BE2C (cell line): ENCODE measurements at places on chromosomes 6 and 20.

GRCh38 chr6:144063246-144063743 is 32.1 kb downstream of the SF3B5 start:
- DNase-seq, result no peak

- no peak for DNase-seq
Observed at GRCh38 chr20:45352729-45353128, 4.5 kb upstream of the SDC4 start.

DNA sequence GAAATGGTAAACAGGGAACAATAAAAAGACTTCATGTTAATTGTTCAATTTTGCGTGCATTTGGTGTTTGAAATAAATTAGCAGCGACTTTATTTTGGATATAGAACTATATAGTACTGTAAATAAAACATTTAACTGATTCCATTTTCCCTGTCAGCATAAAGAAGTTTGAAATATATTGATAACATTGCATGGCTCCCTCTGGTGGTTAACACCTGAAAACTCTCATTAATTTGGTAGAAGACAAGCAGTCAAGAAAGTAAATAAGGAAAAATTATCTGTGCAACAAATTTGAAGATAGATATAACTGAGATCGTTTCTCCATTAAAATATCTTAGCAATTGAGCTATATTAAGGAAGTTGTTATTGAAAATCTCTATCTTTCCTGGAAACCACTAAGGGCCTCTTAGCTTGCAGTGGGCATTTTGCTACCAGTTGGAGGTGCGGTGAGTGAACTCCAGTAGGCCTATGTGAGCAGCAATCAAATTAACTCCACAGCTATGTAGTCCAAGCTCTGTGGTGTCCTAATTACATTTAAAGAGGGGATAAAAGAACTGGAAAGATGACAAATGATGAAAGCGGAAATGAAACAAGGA is 435.7 kb upstream of the FKBP1C start:
- no peak for DNase-seq

- no peak for DNase-seq
Observed at GRCh38 chr6:66128656-66129055, 421.6 kb upstream of the EYS start.

- DNase-seq, result no peak
Observed at GRCh38 chr6:163840880-163841279, 426.4 kb downstream of the QKI start.

DNA sequence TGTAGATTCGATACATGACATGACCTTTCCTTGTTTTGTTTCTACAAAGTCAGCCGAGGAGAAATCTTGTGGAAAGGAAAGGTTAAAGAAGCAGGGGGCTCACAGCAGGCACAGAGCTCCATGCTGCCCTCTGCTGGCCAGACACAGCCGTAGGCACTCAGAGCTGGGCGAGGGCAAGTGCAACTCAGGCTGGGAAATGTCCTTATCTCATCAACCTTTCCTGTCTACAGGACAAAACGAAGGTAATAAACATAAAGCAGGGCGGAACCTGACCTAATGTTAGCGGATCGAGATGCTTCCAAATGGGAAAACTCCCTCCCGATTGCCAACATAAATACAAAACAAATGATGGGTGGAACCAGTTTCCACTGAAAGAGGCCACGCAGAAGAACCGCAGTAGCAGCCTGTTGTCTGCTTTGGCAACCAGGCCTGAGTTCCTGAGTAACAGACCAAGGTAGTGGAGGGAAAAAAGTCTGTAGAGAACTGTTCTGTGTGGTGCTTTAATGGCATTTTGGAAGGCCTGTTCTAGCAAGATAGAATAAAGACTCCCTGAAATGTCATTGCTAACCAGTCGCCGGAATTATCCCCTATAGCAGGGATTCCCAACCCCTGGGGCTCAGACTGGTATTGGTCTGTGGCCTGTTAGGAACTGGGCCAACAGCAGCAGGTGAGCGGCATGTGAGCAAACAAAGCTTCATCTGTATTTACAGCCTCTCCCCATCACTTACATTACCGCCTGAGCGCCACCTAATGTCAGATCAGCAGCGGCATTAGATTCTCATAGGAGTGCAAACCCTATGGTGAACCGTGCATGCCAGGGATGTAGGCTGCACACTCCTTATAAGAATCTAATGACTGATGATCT is 85.2 kb downstream of the MBOAT1 start:
- peak; percentile 74 for DNase-seq

- DNase-seq, result no peak
Observed at GRCh38 chr20:53226826-53227225, 254.7 kb downstream of the TSHZ2 start.

DNA sequence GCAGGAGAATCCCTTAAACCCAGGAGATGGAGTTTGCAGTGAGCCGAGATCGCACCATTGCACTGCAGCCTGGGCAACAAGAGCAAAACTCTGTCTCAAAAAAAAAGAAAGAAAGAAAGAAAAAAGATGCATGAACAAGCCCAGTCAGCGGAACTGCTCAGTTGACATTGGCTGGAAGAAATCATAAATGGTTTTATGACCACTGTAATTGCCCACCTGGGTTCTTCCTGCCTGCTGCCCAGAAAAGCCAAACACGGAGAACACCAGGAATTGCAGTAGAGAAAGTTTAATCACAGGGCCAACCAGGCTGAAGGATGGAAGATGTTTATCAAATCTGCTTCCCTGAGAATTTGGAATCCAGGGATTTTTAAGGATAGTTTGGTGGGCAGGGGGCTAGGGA is 22.7 kb downstream of the BAK1 start:
- DNase-seq, result no peak

DNA sequence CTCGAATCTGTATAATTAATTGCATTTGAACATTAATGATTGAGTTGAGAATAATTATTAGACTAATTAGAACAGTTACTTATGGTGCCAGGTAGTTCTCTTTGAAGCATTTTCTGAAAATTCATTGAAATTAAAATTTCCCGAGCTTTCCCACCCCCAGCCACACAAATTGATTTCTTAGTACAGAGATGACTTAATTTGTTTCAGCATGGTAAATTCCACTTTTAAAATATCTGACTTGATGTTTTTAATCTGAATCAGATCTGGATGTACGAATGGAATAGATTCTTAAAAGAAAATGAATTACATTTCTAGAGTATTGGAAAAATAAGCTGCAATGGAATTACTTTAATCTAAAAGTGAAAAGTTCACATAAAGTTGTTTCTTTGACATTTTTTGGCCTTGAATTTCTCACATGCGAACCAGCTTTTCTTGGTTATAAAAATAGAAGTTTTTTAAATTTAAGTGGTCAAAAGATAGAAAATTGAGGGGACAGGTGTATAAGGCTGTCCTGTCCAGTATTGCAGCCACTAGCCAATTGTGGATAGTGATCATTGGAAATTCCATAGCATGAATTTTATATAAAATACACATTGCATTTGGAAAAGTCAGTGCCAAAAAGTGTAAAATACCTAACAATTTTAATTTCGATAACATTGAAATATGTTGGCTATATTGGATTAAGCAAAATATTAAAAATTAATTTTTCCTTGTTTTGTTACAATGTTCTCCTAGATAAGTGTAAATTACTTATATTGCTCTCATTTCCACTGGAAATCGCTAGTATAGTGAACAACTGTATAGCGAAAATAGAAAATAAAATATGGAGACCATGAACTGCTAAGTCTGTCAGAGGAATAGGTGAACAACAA is 102.9 kb downstream of the OR2B2 start:
- DNase-seq, result no peak

DNA sequence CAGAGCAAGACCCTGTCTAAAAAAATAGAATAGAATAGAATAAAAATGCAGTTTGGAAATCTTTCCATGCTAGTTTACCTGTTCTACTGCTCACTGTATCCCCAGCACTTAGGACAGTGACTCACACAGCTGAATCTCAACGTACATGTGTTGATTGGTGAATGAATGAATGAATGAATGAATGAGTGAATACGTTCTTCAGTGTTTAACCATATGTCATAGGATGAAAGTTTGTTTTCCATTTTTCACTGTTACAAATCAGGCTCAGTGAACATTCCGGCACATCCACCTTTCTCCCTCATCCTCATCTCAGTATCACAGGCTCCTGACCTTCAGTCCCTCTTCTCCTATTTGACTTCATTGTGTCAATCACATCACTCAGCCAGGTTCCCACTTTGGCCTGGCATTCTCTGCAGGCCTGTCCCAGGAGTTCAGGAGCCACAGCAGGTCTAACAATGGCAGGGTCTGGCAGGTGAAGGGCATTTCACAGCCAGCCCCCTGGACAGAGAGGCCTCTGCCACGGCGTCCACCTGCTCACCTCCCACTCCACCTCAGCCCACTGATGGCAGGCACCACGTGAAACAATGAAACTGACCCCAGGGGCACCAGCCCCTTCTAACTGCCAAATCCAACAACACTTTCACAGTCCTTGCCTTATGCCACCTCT is 7.9 kb downstream of the ZC3H12D start:
- no peak for DNase-seq

DNA sequence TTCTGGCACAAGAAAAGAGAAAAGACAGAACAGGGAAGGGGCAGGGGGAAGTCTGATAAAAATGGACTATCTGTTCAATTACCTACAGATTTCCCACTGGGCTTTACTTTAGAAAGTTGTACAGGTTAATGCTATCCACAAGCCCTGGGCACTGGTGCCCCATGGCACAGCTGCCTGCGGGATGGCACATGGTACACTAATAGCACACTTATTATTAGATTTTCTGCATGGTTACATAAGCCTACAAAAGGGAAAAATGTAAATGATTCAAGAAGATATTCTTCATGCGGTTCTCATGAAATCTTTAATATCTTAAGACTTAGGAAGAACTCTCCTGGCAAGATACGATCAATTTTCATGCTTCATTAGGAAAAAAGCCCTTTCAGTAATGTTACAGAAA is 137.5 kb downstream of the GMPR start:
- DNase-seq, result no peak

DNA sequence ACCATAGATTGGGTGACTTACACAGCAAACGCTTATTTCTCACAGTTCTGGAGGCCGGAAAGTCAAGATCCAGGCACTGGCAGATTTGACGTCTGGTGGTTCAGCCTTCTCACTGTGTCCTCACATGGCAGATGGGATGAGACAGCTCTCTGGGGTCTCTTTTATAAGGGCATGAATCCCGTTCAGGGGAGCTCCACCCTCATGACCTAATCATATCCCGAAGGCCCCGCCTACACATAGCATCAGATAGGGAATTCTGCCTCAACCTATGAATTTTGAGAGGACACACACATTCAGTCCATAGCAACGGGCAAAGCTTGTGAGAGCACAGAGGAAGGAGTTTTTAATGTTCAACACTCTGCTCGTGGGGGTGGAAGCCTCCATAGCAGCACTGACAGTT is 27.5 kb downstream of the DAAM2 start:
- no peak for DNase-seq

DNA sequence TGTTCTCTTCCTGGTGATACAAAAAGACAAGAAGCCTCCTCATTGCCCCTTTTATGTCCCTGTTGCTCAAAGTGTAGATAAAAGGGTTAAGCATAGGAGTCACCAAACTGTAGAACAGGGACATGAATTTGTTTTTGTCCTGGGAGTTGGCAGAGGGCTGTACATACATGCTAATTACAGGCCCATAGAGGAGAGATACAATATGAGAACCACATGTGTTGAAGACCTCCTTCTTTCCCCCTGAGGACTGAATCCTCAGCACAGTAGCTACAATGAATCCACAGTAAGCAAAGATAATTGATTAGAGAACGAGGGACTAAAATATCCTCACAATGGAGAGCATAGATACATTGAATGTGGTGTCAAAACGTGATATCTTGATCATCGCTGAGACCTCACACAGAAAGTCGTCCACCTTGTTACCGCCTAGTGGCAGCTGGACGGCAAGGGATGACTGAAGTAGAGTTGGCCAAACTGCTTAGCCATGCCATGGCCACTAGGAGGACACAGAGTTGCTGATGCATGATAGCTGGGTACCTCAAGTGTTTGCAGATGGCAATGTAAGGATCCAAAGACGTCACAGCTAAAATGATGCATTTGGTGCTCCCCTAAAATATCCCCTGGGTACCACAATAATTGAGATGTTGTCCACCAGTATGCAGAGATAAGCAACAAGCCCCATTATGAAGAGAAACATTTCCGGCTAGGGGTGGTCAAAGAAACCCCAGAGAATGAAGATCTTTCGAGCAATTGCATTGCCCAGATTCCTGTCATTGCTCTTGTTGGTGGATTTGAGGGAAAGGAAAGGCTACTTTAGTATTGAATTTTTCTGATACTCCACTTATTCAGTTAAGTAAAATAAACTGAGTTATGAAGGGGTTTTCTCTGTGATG is 15.0 kb downstream of the OR2B3 start:
- DNase-seq, result peak; percentile 45

GRCh38 chr20:25000268-25000801 is 7.8 kb upstream of the APMAP start:
- DNase-seq, result peak; percentile 20

DNA sequence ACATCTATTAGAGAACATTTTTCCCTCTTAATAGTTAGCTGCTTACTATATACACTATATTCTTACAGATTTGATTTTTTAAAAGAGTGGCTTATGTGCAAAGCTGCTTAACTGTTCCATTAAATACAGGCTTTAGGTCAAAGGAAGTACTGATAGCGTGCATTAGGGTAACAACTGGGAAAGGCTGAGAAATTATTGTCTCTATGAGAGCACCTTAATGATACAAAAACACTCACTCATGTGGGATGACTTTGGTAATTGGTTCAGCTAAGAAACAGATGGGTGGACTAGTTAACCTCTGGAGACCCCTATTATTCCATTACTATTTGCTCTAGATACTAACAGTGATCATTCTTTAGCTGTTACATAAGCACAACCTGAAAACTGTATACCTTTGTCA is 4.0 kb downstream of the DCDC2 start:
- DNase-seq, result no peak

GRCh38 chr6:87772597-87773530 is 70.8 kb upstream of the AKIRIN2 start:
- DNase-seq, result peak; percentile 29

DNA sequence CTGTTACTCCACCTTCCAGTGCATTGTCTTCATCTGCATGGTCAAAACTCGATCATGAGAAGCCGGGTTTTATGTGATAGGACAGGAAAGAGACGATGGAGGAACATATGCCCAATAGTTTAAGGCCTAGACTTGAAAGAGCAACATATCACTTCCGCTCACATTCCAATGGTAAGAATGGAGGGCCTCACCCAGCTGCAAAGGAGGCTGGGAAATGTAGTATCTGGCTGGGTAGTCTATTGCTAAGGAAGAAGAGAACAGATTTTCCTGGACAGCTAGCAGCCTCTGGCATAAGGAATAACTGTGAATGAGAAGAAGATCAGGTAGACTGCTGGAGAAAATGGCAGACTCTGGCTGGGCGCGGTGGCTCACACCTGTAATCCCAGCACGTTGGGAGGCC is 19.2 kb downstream of the FITM2 start:
- no peak for DNase-seq

- DNase-seq, result no peak
Observed at GRCh38 chr6:83429857-83430610, 817 bp downstream of the ME1 start.

- no peak for DNase-seq
Observed at GRCh38 chr20:35742741-35743523, 872 bp upstream of the RBM39 start.

DNA sequence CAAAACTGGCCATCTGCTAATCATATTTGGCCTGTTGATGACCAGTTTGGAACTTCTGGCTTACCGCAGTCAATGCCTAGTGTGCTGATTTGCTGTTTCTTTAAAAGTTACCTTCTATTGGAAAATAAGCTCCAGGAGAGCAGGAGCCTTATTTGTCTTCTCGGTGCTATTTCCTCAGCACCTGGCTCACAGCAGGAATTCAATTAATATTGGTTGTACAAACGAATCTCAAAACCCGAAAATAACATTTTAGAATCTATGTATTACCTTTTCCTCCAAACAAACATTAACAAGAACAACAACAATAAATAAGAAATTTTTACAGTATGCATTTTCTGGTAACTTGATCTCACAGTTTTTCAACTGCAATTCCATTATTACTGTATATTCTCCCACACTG is 1080.7 kb upstream of the MAP3K7 start:
- no peak for DNase-seq
